ENCODE measurements at places on chromosomes 7 and 10. TPM values are rescaled to one million over a fixed set of nuclear protein-coding genes. Genes with fewer than 3 reads are reported as not detected.

Gene ITPRID1
- total RNA-seq: not detected

Gene NEURL1
- 0.50 TPM for total RNA-seq

Gene GATA3
- 4.4 TPM for total RNA-seq

Gene ATRNL1
- 0.32 TPM for total RNA-seq

Gene CADPS2
- total RNA-seq: 0.03 TPM

Gene IFIT2
- 1.9 TPM for total RNA-seq

Gene CPA2
- 0.11 TPM for total RNA-seq

Gene MMRN2
- total RNA-seq: 0.40 TPM

Gene THAP5
- 18.7 TPM for total RNA-seq

Gene OR9A2
- total RNA-seq: not detected

Gene PDE6C
- not detected for total RNA-seq

Gene SPDYE11
- total RNA-seq: not detected

Gene CHAT
- total RNA-seq: not detected

Gene LRIT1
- not detected for total RNA-seq

Gene EGFR
- total RNA-seq: 88.0 TPM

Gene OPN1SW
- not detected for total RNA-seq

Gene APBB1IP
- total RNA-seq: 5.2 TPM

Gene ST8SIA6
- total RNA-seq: 0.03 TPM

Gene BBS9
- total RNA-seq: 2.7 TPM

Gene TMEM270
- 0.17 TPM for total RNA-seq

Gene LRMDA
- 4.7 TPM for total RNA-seq

Gene MCM10
- total RNA-seq: 20.1 TPM

Gene MRPL32
- total RNA-seq: 73.4 TPM

Gene NEUROD6
- not detected for total RNA-seq

Gene ACTA2
- 21.9 TPM for total RNA-seq

Gene ABCC2
- 103 TPM for total RNA-seq

Gene RARRES2
- not detected for total RNA-seq

Gene LRRC72
- not detected for total RNA-seq

Gene WDR86
- total RNA-seq: 0.20 TPM

Gene JCAD
- total RNA-seq: 22.0 TPM

Gene CNPY1
- total RNA-seq: not detected

Gene SLC16A12
- total RNA-seq: 0.45 TPM

Gene NACAD
- 0.25 TPM for total RNA-seq

Gene ZPBP
- total RNA-seq: not detected
